CD4-positive, alpha-beta T cell (primary cell): ENCODE measurements at places on chromosomes 5 and 9.

GRCh38 chr9:34994900-34995669 lies 5.5 kb downstream of the DNAJB5 start:
- DNase-seq: no peak

DNA sequence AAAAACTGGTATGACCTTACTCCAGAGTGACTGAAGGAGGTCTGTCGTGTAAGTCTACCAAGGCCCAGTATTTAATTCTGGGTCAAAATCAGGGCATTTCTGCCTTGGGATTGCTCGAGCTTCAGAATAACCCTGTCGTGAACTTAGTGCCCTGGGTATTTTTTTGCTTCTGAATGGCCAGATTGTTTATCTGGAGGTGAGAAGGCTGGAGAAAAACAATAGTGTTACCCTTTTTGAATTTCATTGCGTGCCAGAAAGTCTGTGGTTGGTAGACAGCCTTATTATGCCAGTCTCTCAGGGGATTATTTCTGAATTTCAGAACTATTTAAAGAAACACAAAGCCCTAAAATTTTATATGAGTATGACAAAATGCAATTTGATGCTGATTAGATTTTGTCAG lies 323.4 kb downstream of the CSNK1G3 start:
- DNase-seq: no peak

- DNase-seq: no peak
Observed at GRCh38 chr9:80061096-80061495, 489.3 kb downstream of the TLE4 start.

DNA sequence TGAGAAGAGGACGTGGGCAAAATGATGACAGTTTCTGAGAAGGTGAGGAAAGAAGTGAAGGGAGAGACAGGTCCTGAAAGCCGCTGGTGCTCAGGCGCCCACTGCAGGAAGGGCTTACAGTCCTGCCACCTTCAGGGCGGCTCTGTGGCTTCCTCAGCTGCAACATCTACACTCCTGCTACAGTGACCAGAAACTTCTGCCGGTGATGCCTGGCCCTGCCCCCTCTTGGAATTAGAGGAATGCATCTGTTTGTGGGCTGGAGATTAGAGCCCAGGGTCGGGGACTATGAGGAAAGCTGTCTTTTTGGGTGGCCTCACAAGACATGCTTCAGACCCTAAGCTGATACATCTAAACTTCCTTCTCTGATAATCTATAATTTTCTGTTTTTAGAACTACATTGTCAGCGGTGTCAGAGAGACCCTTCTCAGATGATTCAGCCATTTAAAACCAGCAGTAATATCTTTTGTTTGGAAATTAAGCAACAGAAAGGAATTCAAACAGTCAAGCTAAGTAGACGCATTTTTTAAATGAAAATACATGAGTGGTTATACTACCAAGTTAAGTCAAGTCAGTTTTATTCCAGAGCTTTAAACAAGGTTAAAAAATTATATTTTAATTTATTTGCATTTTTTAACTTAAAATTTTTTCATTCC lies 30.4 kb downstream of the PRDM6 start:
- no peak for DNase-seq

DNA sequence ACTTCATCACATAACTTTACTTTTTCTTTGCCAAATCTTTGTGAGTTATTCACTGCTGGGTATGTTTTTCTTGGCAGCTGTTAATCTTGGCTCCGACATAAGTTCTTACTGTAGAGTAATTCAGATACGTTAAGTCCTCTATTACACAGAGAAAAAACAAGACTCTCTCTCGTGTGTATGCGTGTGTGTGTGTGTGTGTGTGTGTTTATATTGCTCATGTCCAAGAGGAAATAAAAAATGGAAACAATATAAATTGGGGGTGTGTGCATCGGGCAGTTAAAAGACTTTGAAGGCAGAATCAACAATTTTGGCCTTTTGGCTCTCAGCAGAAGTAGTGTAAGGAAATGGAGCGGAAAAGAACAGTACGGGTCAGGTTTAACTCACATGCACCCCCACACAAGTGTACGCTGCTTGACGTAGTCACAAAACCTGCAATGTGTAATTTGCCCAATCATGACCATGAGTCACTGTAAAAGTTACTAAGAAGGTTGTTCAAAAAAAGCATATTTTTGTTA lies 67.2 kb upstream of the IFNE start:
- DNase-seq: no peak

GRCh38 chr9:101966691-101967090 lies 228.2 kb upstream of the GRIN3A start:
- DNase-seq: no peak

DNA sequence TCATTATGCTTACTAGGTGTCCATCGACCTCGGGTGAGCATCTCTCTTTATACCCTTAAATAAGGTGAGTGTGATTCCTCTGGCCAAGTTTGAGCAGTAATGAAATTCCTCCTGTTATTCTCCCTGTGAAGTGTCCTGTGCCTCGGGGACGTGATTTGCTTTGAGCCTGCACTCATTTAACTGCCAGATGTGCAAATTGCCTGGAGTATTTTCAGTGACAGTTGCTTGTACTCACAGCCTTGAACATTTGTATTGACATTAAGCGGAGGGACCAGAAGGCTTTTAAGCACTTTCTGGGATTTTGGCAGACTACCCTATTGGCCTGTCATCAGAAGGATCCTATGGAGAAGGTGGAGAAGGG lies 126.9 kb downstream of the DOCK2 start:
- DNase-seq: no peak

DNA sequence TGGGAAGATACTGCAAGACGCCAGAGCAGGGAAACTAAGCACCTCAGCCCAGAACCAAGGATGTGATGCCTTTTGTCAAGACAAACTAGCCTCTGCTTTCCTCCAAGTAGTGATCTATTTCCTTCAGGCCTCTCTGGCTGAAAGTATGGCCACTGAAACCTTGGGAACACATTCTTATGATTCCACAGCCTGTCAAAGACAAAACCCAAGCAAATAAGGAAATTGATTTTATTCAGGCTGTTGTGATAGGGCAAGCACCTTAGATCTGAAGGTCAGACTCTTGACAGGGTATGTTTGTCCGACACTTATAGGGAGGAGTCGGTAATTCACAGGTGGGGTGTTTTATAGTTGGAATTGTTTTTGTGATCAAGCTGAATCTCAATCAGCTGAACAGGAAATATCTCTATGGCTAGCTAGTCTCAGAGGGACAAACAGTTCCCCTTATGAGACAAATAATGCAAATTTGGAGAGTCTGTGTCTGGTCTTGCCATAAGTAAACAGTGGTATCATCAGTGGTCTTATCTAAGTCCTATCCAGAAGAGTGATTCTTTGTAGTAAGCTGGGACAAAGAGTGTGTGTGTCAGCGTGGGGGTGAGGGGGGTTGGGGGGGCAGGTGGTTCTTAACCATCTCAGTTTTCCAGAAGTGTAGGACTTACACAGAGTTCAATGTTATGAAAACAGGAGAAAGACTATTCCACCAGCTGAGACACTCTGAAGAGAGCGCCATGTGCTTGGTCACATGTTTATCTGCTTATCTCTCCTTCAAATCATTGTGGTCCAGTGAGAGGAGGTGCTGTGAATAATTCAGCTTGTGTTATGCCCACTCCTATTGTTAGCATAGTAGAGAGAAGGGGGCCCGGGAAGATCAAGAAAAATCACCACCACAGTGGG lies 6.7 kb upstream of the ZCCHC10 start:
- DNase-seq: no peak

DNA sequence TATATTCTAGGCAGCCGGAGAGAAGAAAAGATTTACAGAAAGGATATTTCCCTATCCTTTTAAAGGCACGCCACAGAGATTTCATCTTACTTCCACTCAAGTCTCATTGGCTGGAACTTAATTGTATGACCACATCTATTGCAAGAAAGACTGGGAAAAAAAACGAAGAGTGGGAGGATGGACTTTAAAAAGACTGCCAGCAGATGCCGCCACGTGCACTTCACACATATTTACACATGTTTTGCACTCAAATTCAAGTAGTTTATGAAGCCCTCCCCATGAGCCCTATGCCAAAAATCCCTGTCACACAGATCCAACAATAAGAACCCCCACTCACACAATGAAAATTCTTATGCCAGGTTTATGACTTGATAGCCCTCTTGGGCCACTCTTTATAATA lies 138.5 kb upstream of the TYRP1 start:
- DNase-seq: no peak

- DNase-seq: no peak
Observed at GRCh38 chr5:179920175-179920574, 12.5 kb upstream of the TBC1D9B start.

- no peak for DNase-seq
Observed at GRCh38 chr9:125119643-125120286, 23.6 kb downstream of the SCAI start.

- DNase-seq: no peak
Observed at GRCh38 chr5:28117273-28117672, 1078.9 kb upstream of the CDH9 start.

- no peak for DNase-seq
Observed at GRCh38 chr9:6565312-6565711, 80.2 kb downstream of the GLDC start.

DNA sequence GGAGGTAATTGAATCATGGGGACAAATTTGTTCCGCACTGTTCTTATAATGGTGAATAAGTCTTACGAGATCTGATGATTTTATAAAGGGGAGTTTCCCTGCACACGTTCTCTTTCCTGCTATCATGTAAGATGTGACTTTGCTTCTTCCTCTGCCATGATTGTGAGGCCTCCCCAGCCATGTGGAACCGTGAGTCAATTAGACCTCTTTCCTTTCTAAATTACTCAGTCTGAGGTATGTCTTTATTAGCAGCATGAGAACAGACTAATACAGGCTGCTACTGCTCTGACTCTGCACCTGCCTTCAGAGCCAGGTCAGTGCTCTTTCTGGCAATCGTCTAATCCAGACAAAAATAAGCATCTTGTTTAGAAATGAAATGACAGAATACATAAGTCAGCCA lies 479.2 kb upstream of the TUSC1 start:
- no peak for DNase-seq

DNA sequence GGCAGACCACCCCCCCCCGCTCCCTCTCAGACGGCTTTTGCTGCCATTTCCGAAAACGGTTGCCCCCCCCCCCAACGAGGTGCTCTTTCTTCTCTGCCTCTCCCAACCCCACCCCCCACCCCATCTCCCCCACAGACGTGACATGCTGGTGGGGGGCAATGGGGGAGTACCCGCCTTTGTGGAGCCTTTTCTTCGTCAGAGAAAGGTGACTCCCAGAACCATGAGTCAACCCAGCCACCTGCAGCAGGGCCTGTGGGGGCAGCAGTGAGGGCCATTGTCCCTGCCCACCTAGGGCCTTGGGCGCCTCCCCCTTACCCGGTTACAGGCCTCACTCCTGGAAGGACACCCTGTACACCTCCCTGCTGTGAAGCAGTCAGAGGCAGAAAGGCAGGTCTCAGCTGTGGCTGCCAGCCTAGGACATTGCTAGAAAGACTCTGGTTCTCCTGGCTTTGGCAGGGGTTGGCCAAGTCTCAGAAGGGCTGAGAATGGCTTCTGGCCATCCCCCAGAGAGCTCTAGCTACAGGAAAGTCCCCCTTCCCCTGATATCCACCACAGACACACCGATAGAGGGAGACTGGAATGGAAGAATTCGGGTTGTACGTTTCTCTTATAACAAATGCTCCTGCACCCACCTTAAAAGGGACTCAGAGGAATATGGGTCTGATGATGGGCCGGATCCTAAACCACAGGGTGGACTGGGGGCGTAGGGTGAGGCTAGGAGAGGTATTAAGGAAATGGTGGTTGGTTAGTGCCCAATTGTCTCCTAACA lies 2.2 kb downstream of the DNAJB5 start:
- DNase-seq: no peak

DNA sequence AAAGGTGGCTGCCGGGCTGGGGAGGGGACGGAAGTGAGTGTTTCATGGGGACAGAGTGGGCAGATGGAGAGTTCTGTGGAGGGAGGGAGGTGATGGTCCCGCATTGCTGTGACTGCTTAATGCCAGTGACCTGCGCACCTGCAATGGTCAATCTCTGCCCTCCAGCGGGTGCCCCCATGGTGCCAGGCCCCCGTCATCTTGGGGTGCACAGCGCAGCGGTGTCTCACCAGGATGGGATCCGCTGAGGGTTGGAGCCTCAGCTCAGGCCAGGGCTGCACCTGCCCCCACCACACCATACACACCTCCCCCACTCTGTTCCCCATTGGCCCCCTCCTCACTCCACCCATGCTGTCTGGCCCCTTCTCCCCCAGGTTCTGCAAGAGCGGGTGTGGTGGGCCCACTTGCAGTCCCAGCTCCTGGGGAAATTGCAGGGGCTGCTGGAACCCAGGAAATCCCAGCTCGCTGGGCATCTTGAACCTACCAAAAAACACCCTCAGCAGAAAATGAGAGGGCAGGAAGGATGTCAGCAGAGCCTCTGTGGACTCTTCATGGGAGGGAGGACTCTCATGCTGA lies 12.1 kb upstream of the CAMSAP1 start:
- no peak for DNase-seq

GRCh38 chr5:45385321-45386058 lies 310.7 kb downstream of the HCN1 start:
- DNase-seq: no peak

- DNase-seq: no peak
Observed at GRCh38 chr5:168135897-168136296, 155.5 kb upstream of the WWC1 start.

DNA sequence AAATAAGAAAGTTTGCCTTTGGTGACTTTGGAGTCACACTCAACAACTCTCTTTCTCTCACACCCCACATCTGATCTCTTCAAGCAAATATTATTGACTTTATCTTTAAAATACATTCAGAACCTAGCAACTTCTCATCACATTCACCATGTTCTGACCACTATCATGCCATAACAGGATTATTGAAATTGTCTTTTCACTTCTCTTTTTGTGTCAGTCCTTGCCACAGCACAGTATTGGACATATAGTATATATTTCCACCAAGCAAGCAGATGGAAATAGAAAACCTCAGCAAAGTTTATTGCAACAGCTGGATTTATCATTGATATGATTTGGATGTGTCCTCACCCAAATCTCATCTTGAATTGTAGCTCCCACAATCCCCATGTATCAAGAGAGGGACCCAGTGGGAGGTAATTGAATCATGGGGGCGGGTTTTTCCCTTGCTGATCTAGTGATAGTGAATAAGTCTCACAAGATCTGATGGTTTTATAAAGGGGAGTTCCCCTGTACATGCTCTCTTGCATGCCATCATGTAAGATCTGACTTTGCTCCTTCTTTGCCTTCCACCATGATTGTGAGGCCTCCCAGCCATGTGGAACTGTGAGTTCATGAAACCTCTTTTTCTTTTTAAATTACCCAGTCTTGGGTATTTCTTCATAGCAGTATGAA lies 26.9 kb upstream of the ITGA1 start:
- no peak for DNase-seq

- DNase-seq: no peak
Observed at GRCh38 chr9:121827251-121827967, 176.0 kb downstream of the DAB2IP start.

DNA sequence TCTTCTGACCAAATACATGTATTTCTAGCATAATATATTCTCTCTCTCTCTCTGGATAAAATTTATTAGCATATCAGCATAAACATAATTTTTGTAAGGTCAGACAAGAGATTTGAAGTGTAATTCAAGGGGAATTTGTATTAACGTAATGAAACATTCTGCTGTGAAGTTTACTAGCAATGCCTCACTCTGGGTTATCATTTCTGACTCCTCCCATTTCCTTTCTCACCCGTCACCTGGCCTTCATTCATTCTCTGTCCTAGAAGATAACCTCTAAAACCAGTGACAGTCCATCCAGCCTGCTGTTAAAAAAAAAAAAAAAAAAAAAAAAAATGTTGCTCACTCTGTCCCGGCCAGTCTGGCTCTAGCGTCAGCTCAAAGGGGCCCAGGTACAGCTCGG lies 27.1 kb downstream of the GRAMD2B start:
- DNase-seq: no peak

- no peak for DNase-seq
Observed at GRCh38 chr5:160626322-160626721, 204.7 kb downstream of the PTTG1 start.

GRCh38 chr5:38843665-38844064 lies 2.1 kb upstream of the OSMR start:
- DNase-seq: no peak
